ENCODE measurements at places on chromosomes 2 and 18. TPM values are rescaled to one million over a fixed set of nuclear protein-coding genes. Genes with fewer than 3 reads are reported as not detected.

TMEM37 gene
- total RNA-seq: 12.2 TPM

DNA sequence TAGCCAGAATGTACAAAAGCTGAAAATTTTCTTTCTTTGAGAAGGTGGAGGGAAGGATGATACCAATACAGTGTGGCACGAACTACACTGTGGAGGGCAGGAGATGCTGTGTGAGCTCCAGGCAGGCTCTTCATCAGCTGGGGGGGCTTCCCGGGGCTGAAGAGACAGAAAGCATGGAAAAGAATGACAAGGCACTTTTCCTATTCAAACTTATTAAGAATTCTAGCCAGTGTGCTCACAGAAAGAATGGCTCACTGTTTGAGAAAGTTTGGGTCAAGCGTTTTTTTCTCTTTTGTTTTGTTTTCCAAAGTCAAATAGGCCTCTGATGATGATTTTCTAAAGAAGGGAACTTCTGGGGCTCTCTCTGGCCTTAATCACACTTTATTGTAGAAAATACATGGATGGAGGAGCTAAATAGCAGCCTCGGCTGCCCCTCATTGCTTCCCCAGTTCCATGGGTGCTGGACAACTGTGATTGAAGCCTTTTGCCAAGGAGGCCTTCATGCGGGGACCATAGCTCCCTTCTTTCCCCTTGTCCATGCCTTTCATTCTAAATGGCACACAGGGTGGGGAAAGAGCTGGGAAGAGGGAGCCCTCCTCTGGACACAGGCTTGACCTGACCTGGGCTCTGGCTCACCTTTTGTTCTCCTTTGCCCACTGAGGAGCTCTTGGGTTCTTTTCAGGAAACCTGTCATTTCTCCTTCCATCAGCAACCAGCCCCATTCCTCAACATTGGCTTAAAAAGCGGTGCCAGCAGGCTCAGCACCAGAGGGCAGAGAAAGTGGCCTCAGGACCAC, 130.6 kb downstream of the TDRD15 start:
- H3K27me3 ChIP-seq: no peaks in the 10 kb centered on the region
- H3K4me1 ChIP-seq: no peaks in the 10 kb centered on the region
- no peaks in the 10 kb centered on the region for H3K36me3 ChIP-seq
- H3K4me3 ChIP-seq: no peak overlapping the region
- no peak for DNase-seq
- H3K27ac ChIP-seq: no peak overlapping the region

PTGR3 gene
- 24.1 TPM for total RNA-seq

ZDBF2 gene
- 2.2 TPM for total RNA-seq

HDHD2 gene
- total RNA-seq: 33.9 TPM

UGT1A6 gene
- not detected for total RNA-seq

GRCh38 chr18:49515516-49515915, 28.5 kb upstream of the C18orf32 start:
- no peak for DNase-seq
- no peaks in the 10 kb centered on the region for H3K4me1 ChIP-seq
- H3K36me3 ChIP-seq: no peaks in the 10 kb centered on the region
- no peak overlapping the region for H3K4me3 ChIP-seq
- H3K27me3 ChIP-seq: no peaks in the 10 kb centered on the region

- H3K4me3 ChIP-seq: no peak overlapping the region
- no peak for DNase-seq
- no peaks in the 10 kb centered on the region for H3K27me3 ChIP-seq
- no peaks in the 10 kb centered on the region for H3K4me1 ChIP-seq
Measured at GRCh38 chr2:41691561-41691960, 356.3 kb upstream of the PKDCC start.

GRCh38 chr2:181485638-181485946, 28.4 kb downstream of the ITGA4 start:
- no peak for DNase-seq
- H3K4me1 ChIP-seq: no peaks in the 10 kb centered on the region
- no peaks in the 10 kb centered on the region for H3K27me3 ChIP-seq
- no peaks in the 10 kb centered on the region for H3K36me3 ChIP-seq
- no peak overlapping the region for H3K4me3 ChIP-seq

Data from upper lobe of left lung (tissue), 6 donors.